ENCODE measurements at places on chromosomes 4 and X.

DNA sequence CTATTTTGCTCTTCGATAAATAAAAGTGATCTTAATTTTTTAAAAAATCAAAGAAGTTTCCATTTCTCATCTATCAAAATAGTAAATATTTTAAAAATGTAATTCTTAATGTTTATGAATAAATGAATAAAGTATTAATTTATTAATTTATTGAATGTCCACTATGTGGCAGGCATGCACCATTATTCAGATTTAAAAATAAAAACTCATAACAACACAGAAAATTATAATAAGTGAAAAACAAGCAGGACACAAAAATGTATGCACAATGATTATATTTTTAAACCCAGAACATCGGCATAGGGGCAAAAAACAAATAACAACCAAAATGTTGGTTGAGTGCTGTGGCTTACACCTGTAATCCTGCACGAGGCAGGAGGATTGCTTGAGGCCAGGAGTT is 5.3 kb upstream of the PYURF start:
- no peak for DNase-seq

DNA sequence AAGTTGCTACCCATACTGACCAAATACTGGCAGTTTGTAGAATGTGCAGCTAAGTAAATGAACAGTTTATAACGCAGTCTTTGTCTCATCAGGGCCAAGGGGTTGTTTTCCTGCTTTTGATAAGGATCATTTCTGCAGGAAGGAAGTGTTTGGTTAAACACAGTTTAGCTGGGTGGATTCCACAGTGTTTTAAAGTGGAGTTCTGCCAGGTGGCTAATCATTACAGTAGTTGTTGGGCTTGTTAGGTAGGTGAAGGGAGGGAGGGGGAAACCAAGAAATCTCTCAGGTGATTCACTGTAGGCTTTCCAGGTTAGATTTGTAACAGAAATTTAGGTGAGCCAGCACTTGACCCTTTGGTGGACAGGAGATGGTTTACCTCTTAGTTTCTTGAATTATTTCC is 58.1 kb downstream of the FNIP2 start:
- no peak for DNase-seq

DNA sequence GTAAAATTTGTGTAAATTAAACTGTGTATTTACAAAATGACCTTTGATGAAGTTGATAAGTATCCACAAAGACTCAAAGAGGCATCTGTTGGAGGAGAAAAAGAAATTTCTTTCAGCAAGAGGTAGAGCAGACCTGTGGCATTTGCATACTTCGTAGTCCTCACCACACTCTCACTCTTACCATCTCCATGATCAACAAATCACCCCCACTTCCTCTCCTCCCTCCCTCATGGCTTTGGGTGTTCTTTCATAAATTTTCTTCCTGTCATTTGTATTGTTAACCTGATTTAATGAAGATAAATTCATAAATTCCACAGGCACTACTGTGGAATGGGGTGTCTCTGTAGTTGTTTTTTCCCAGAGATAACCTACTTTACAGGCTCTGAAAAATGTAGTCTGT is 366.5 kb downstream of the ZNF674 start:
- DNase-seq: no peak

GRCh38 chrX:119417842-119418241 is 18.7 kb downstream of the SLC25A43 start:
- no peak for DNase-seq

- no peak for DNase-seq
Measured at GRCh38 chr4:113221990-113222389, 172.5 kb downstream of the ANK2 start.

DNA sequence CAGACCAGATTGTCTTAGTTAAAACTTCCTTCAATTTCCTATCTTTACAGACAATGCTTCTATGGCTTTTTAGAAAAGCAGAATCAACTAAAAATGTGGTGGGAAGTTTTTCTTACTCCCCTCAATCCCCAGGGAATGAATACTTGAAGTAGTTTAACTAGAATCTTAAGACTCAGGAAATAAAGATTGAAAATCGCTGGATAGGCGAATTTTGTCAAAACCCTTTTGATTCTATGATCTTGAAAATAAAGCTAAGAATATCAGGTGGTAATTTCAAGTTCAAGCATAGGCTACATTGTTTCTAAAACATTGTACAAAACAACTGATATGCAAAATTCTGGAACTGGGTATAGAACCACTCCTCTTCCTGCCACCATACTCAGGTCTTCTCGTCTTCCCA is 276.5 kb upstream of the GK2 start:
- DNase-seq: no peak

DNA sequence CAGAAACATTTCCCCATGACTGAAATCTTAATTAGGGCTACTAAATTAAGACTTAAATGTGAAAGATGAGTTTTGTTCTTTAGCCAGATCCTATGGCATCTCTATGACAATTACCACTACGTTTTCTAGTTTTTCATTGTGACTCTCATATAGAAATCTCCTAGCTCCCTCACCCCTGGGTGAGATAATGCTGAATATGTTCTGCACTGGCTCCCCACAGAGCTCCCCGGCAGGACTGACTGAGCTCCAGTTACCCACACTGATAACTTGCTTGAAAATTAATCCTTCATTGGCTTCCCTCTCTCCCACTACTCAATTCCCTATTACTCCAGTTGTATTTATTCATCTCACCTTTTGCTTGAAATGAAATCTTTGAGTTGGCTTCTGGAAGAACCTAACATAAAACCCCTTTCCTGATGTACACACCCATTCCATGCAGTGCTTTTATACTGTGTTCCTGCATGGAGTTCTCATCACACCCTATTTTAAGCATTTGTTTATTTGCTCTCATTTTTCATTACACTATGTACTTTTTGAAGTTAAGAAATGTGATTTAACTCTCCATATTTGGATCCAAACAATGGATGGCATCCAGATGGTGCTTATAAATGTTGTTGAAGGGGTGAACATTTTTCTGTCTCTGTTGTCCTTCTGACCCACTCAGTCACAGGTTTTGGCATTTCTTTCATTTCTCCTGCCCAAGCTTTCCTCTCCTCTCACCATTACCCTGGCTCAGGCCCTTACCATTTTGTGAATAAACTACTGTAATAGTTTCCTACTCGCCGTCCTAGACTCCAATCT is 623.4 kb downstream of the SPRY1 start:
- no peak for DNase-seq
